Activated CD4-positive, alpha-beta T cell treated with anti-CD3 and anti-CD28 coated beads for 36 hours (primary cell): ENCODE measurements at places on chromosomes 11 and 22. TPM values are rescaled to one million over a fixed set of nuclear protein-coding genes. Genes with fewer than 3 reads are reported as not detected.

The DCUN1D5 gene
- total RNA-seq: 59.2 TPM

GRCh38 chr22:20524004-20524481, 16.6 kb downstream of the MED15 start:
- peak; percentile 31 for DNase-seq

The LAYN gene
- 5.5 TPM for total RNA-seq

The PRODH gene
- not detected for total RNA-seq

The OR6M1 gene
- total RNA-seq: not detected

GRCh38 chr22:47191671-47192650, 429.5 kb downstream of the TBC1D22A start:
- DNase-seq: no peak

GRCh38 chr11:47392546-47393162, 14.3 kb upstream of the SPI1 start:
- no peak for DNase-seq

The HTR3B gene
- not detected for total RNA-seq

- peak; percentile 45 for DNase-seq
Observed at GRCh38 chr11:8318536-8318935, 54.9 kb upstream of the LMO1 start.

DNA sequence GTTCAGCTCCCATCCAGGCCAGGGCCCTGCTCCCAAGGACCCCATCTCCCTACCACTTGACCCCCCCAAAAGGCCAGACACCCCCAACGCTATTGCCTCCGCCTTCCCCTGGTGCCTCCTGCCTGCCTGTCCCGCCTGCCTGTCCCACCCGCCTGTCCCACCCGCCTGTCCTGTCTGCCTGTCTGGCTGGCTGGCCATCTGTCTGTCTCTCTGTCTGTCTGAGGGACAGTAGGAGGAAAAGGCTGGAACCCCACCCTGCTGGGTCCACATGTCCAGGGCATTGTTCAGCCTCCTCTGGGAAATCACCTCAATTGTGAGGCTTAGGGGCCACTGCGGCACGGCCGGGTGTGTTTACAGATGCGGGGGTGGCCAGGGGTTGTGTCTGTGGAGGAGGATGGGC, 25.3 kb upstream of the CBX7 start:
- DNase-seq: no peak

GRCh38 chr22:20776624-20777405, 2.9 kb downstream of the SERPIND1 start:
- no peak for DNase-seq

DNA sequence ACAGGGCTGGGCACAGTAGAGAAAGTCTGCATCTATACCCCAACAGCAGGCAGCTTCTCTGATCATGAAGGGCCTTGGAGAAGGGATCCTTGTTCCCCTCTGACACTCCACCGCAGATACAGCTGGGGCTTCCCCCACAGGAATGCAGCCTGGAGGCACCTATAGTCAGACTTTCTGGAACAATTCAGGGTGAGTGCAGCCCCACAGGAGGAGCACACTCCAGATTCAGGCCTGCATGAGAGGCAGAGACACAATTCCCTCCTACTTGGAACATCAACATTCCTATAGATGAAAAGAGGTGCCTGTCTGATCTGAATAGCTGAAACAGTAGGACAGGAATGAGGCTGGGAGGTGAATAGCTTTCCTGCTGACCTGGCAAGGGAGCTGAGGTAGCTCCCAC, 1298.0 kb upstream of the CNTN5 start:
- no peak for DNase-seq

GRCh38 chr22:28948424-28948823, 65.1 kb downstream of the ZNRF3 start:
- DNase-seq: no peak

- DNase-seq: peak; percentile 89
Observed at GRCh38 chr22:39388261-39389011, 11.1 kb upstream of the TAB1 start.

DNA sequence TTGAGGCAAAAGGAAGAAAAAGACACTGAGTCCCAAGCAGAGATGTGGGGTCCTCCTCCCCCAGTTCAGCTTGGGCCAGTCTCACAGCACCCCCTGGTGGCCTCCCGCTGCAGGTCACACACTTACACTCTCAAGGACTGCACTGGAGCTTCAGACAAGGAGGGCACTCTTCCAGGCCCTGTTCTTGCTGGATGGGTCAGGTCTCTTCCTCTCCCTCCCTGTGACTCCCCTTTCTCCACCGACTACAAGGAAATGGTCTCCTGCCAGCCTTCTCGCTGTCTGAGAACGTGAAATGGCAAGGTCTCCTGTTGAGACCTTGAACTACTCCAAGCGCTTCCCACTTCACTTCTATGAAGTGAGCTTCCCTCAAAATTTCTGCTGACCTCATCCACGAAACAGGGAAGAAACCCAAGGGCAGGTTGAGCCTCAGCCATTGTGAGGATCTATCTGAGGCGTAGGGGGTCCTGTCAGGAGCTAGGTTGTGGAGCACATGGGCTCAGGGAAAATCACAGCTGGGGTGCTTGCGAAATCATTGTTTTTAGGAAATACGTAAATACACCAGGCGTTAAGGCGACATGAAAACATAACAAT, 11.2 kb upstream of the IGLL1 start:
- peak; percentile 77 for DNase-seq

DNA sequence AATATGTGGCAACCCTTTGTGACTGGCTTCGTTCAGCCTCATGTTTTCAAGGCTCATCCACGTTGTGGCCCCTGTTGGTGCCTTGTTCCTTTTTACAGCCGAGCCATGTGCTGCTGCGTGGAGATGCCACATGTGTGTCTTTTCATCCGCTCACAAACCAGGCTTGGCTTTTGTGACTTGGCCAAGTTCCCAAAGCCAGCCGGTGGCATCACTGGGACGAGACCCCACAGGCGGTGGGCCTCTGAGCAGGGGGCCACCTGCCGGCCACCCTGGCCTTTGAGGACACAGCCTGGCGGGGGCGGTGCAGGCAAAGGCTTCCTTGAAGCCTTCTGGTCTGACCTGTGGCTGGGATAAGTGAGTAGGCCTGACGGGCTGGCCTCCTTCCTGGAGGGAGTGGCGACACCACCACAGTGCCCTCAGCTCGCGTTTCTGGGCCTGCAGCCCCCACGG, 10.5 kb downstream of the GRK2 start:
- peak; percentile 72 for DNase-seq

- DNase-seq: peak; percentile 52
Observed at GRCh38 chr11:118001494-118001971, 15.3 kb downstream of the IL10RA start.

DNA sequence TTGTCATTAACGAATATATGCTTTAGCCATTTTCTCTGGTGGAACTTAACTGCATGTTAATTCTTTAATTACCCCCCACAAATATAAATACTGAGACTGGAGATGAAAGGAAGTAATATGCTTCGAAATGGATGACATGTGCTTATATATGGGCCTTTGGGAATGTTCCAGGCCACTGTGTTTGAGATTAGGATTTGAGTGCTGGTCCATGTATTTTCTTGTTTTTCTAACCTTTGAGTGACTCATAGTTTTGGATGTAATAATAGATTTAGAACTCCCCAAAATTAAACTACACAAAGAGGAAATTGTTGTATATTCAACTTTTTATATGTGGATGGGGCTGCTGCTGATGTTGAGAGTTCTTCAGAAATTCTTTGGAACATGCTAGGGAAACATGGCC, 54.2 kb downstream of the EXT2 start:
- no peak for DNase-seq

- peak; percentile 89 for DNase-seq
Observed at GRCh38 chr11:1837171-1838076, 1.4 kb upstream of the TNNI2 start.

DNA sequence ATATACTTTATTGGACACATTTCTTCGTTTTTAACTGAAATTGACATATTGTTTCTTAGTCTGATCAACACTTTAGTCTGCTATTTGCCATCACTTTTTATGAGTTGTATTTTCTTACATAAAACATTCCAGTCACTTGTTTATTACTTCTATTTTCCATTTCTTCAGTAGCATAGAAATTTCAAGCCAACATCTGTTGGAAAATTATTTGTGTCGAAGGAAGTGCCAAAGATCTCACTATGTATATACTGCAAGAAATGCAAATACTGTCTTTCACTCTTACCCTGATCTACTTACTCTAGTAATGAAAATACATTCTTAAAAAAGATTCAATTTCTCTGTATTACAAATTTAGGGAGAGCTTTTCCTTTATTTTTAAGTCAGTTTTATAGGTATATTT, 105.9 kb downstream of the SLC17A6 start:
- DNase-seq: no peak

The SERPING1 gene
- total RNA-seq: 0.87 TPM

DNA sequence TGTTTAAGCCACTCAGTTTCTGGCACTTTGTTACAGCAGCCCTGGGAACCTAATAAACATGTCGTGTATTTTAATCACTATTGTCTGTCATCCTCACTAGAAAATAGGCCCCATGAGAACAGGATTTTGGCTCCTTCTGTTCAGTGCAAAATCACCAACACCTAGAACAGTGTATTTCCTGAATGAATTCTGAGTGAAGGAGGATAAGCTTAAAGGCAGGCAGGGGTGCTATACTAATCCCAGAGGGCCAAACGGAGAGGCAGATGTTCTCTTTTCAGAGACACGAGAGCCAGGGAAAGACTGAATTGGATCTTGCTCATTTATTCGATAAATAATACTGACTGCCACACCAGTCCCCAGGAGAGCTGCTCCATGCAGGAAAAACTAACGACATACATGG, 10.4 kb downstream of the SMCO4 start:
- DNase-seq: no peak

DNA sequence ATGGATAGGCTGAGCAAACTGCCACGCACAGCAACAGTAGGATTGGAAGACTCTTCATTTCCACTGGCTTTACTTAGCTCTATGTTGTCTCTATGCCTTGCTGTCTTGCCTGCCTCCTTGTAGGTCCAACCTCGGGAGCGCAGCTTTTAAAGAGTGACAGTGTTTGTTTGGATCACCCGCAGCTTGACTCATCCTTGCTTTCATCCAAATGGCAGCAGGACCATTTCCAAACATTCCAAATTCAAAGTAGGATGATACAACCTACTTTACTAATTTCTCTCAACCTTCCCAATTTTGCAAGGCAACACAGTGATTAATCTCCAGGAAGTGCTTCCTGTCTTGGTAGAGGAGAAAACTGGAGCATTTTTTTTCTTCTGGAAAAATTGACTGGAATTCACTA, at the start of gene MMP3:
MMP3 (minus strand) TSS at position 121 of the 400 bp plus-strand sequence; CDS start at position 58, 63 bp downstream.
- no peak for DNase-seq

GRCh38 chr11:11532574-11532973, 89.2 kb downstream of the GALNT18 start:
- DNase-seq: no peak

DNA sequence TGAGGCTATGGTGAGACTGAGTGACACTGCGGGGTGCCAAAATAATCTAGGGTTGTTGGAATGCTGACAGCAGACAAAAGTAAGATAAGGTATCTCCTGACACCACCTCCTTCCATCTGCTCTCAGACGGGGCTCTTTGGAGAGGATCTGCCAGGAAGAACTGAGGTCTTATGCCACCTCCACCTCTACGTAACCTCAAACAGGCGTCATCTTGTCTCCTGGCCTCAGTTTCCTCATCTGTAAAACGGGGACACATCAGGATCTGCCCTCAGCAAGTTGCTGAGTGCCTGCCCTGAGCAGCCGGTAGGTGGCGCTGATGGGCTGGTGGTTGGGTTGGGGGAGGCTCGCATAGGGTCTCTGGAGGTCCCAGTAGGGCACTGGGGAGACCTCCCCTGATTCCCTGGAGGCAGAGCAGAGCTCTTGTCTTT, 1.7 kb upstream of the MYEOV start:
- peak; percentile 74 for DNase-seq

DNA sequence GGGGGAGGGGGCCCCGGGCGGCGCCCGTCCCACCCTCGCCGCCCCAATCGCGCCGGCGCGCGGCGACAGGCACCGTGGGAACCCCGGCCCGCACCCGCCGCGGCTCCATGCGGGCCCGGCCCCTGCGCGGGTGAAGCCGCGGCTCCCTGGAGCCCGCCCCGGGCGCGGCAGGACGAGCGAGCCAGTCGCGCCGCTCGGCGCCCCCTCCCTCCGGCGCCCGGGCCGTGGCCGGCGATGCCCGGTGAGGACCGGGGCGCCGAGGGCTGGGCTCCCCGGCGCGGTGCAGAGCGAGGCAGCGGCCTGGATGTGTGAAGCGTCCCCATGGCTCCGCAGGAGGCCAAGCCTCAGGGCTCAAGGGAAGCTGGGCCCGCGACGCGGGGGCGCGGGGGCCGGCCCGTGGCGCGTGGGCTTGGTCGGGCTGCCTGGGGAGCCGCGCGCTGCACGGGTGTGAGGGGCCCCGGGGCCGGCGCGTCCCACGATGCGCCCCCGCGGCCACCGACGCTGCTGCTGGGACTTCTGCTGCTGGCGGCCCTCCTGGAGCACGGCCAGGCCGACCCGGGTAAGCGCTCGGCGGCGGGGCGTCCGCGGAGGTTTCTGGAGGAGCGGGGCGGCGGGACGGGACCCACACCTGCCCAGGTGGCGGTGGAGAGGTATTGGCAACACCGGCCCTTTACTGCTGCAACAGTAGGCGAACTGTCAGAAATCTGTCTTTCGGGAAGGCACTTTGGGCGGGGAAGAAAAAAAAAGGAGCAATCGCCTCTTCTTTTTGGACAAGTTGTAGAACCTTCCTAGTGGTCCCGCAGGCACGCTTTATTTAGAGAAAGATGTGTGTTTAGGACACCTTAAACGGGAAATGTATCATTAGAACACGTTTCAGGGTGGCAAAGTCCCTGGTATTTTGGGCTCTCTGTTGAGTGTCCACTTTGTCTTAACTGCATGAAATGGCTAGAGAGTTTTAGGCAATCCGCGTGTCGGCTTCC, 119.4 kb downstream of the HIPK3 start:
- no peak for DNase-seq
